ENCODE measurements at places on chromosomes 12 and 14.
A peak's percentile ranks its signal among the peaks of the same experiment; 100 is the strongest.

DNA sequence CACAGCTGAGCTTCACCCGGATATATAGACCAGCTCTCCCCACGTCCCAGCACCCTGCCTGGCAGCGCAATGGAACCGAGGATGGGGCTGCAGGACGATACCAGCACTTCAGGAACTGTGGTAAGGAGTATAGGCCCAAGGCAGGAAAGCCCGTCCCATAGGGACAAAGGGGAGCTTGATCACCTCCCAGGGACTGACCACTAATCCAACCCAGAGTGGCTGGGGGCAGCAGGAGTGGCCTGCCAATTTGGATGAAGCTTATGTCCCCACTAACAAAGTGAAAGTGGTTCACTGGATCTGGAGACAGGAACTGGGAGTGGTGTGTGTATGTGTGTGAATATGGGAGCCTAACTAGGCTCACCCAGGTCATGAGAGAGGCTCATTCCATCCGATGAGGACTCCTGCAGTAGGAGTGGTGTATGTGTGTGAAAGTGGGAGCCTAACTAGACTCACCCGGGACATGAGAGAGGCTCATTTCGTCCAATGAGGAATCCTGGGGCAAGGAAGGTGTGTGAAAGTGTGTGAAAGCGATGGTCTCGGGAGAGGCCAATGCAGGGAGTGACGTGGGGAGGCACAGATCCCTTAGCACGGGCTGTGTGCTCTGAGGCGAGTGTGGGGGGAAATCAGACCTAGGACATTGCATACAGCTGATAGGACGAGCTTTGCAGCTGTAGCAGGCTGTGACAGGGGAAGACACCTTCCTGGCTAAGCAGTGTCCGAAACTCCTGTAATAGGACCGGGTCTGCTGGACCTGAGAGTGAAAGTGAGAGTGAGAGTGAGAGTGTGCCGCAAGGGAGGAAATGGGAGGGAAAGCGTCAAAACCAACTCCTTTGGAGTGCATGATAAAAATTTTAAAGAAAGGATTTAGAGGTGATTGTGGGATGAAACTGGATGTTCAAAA is 25.7 kb downstream of the KLRK1 start:
- DNase-seq = peak; percentile 56

DNA sequence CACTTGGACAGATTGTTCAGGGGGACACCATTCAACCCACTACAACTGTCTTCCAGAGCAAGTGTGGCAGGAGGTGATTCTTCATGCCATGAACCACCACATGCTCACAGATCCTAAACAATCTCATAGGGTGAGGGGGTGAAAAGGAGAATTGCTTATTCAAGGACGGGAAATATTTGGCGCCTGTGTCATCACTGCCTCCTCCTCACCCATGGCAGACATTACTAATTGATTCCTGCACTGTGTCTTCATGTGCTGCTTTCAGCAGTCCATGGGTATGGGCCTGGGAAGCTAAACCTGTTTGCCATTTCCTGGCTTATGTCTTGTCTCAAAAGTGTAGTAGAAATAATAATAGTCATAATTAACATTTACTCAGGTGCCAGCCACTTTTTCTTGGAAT is 31.3 kb downstream of the MMAB start:
- no peak for DNase-seq

DNA sequence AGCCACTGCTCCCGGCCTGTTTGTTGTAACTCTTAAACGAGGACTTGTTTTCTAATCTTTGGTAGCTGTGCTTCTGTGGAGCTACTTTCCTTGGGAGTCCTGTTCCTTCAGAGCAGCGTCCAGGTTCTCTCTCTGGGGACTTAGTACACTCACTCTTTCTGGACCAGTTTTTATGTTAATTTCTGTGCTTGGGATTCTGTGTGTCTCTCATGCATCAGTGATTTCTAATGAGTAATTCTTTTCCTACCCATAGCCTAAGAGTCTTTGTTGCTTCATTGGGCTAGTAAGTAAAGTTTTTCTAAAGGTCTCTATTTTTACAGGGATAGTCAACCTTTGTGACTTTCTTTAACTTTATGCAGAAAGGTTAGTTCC is 289.3 kb downstream of the FBXL14 start:
- no peak for DNase-seq

- no peak for DNase-seq
Measured at GRCh38 chr12:100490056-100490455, 16.4 kb downstream of the NR1H4 start.

DNA sequence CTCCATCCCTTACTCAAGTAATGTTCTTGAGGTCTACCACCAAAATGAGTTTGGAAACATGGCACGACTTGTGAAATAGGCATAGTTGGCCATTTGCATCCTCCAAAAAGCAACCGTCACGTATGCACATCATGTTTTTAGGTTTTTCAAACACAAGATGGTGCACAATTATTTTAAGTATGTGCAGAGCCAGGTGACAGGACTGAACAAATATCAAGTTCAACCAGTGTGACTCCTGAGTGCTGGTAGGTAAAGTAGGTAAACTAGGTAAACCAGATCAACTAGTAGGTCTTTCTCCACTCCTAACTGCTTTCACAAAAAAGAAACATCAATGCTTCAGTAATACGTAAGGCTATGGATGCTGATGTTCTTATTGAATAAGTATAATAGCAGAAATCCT is 39.1 kb downstream of the FGD6 start:
- no peak for DNase-seq

GRCh38 chr12:113987261-113988063 is 21.3 kb upstream of the RBM19 start:
- no peak for DNase-seq

DNA sequence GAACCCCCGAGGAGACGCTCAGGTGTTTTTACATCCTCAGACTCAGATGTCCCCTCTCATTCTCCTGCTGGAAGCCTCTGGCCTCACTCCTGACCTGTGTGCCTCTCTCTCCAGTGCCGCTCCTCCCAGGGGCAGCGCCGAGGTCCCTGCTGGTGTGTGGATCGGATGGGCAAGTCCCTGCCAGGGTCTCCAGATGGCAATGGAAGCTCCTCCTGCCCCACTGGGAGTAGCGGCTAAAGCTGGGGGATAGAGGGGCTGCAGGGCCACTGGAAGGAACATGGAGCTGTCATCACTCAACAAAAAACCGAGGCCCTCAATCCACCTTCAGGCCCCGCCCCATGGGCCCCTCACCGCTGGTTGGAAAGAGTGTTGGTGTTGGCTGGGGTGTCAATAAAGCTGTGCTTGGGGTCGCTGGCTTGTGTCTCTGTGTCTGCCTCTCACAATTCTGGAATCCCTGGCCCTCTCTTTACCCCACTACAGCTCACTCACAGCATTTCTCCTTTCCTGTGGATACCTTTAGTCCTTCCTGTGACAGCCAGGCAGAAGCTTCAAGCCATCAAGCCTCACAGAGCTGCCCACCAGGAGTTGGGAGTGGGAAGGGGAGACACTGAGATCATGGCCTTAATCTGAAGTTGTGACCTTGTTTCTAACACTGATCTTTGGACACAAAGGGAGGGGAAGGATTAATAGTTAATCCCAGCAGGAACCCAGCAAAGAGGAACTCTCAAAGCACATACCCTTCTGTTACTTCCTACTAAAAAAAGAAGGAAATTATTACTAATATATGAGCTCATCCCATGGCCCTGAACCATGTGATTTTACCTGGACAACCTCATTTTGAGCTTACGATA is 1.1 kb upstream of the SOAT2 start:
- peak; percentile 26 for DNase-seq

- DNase-seq = no peak
Measured at GRCh38 chr12:125773033-125773640, 707.9 kb downstream of the AACS start.

DNA sequence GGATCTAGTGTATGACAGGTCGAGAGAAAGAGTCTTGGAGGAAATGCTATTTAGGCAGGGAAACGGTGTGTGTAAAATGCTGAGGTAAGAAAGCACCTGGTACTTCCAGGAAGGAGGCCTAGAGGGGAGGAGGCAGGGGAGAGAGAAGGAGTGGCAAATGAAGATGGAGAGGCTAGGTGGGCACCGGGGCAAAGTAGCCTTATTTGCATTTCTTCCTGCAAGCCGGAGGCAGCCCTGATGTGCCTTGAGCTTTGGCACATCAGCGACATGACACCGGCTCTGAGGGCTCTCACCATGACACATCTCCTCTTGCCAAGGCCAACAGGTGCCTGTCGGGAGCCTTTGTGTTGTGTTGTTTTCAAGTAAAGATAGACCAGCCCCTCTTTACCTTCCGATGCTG is 61.6 kb downstream of the CPM start:
- DNase-seq = no peak

DNA sequence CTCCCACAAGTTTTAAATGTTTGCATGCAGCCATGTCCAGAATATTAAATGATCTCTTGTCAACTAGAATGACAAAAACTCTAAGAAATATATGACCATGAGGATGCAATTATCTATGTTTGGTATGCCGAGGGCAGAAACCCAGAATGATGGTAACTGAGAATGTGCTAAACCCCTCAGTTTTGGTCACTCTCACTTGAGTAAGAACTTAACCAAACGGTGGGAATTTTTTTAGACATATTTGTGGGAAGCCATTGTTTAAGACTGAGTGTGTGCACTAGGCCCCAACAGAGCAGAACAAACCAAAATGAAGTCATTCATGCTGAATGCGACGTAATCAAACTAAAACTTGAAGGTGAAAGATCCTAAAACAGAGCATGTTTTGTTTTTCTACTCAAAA is 1927.9 kb upstream of the SEL1L start:
- no peak for DNase-seq

GRCh38 chr12:58359084-58359483 is 417.7 kb downstream of the ATP23 start:
- DNase-seq = no peak

DNA sequence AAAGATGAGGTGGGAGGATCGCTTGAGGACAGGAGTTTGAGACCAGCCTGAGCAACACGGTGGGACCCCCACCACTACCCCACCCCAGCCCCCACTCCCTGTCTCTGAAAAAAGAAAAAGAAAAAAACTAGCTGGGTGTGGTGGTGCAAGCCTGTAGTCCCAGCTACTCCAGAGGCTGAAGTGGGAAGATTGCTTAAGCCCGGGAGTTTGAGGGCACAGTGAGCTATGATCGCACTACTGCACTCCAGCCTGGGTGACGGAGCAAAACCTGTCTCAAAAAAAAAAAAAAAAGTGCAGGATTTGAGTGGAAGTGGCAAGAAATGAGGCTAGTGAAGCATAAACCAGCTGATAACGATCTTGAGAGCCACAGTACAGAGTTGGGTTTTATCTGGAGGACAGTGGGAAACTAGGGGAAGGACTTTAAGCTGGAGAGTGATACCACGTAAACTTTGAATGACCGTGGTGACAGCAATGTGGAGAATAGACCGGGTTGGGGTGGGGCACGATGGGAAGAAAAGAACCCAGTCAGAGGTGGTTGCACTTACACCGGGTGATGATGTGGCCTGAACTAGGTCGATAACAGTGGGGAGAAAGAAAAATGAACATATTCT is 85.3 kb downstream of the TMEM260 start:
- DNase-seq = no peak

GRCh38 chr14:81455390-81455789 is 55.3 kb upstream of the STON2 start:
- no peak for DNase-seq

- no peak for DNase-seq
Measured at GRCh38 chr12:101931498-101932326, 54.3 kb downstream of the DRAM1 start.

- no peak for DNase-seq
Measured at GRCh38 chr12:26548227-26548626, 284.8 kb downstream of the ITPR2 start.

GRCh38 chr12:48693572-48693971 is 11.5 kb upstream of the KANSL2 start:
- no peak for DNase-seq

DNA sequence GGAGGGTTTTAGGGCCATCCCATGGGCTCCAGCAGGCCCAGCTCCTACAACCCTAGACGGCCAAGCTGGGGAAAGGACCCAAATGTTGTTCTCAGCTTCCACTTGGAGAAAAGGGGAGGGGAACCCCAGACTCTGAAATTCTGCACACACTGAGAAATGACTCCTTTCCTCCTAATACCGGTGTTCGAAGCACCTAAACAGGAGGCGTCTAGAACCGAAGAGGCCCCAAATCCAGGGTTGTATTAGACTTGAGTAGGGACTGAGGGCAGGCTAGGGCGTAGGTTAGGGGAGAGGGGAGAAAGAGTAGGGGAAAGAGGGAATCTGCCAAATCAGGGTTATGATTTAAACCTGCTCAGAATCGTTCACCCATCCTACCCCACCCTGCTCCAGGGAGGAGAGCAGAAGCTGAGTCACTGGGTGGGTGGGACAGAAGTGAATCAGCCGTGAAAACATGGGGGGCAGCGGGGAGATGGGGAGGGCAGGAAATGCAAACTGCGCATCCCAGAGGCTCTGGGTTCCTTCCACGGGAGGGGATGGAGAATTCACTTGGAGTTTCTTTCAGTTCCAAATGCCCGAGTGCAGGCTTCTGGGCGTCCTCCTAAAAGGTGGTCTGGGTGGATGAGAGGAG is 1.0 kb downstream of the IGFBP6 start:
- no peak for DNase-seq

DNA sequence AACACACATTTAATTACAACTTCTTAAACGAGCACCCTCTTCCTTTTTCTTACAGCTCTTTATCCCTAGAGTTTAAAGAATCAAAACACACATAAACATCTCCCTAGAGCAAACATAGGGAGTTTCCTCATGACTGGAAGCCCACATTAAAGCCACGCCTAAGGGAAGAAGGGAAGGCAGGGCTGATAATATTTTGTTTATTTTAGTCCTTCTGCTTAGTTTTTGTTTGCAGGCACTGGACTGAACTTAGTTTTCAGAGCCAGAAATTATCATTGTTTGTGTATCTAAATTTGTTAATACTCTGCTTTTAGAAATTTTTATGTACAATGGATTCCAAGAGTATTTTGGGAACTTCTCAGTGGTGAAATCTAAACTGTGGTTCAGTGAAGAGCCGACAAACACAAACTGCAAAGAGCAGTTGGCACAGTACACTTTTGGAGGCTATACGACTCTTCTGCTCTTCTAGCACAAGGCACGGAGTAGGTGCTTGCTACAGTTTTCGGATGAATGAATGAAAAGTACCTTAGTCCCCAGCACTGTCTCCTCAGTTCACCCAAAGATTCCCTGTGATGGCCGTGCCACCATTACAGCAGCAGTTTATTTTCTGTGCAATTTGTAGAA is 17.6 kb upstream of the AMIGO2 start:
- DNase-seq = no peak

- no peak for DNase-seq
Measured at GRCh38 chr14:24054324-24054641, 2.5 kb downstream of the CARMIL3 start.

DNA sequence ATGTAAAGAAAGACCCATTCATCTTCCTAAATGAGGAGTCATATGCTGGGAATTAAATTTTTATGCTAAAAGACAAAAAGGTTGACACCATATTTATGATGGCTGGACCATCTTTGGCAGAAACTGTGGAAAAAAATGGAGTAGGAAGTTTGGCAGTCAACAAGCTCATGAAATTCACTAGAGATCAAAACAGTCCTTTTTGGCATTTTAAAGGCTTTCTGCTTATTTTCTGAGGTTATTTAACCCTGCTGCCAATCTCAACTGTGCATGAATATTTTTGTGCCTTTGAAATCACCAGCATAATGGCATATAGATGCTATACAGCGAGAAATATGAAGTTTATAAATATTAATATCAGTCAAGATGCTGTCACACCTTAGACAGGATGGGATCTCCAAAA is 399.5 kb downstream of the PDZRN4 start:
- DNase-seq = no peak
